NCI-H1105 (cell line): ENCODE measurements at places on chromosomes 16 and 17.

DNA sequence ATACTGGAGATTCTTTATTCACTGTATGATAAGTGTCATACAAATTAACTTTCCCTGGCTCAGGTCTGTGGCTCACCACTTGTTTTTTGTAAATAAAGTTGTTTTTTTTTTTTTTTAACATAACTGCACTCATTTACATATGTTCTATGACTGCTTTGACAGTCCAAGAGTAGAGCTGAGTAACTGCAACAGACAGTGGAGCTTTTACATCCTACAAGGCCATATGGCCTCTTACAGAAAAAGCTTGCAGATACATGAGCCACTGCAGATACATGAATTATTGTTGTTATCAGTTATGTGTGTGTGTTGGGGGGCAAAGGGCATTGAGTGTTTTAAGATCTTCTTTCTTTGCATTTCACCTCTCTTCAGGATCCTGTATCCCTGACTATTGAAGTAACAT lies 311.7 kb downstream of the BCAS3 start:
- DNase-seq: no peak

- DNase-seq: no peak
These were observed 9.3 kb downstream of the MYH4 start for GRCh38 chr17:10460062-10460461.

DNA sequence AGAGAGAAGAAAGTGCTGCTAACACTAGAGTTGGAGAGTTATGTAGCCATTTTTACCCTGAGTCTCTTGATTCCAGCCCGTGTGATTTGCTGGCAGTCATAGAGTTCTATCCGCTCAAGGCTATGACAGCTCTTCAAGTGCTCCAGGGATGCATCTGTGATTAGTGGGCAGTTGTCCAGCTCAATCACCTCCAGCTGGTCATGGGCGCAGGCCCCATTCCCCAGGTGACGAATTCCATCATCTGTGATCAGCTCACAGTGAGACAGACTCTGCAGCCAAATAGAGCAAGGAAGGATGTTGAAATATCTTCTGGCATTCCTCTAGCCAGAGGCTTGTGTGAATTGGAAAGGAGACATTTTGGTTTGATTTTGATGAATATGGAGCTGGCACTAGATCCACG lies 38.4 kb upstream of the STAC2 start:
- DNase-seq: no peak

- no peak for DNase-seq
These were observed 392.2 kb downstream of the NPIPA8 start for GRCh38 chr16:17944345-17944744.

GRCh38 chr17:27341041-27341471 lies 47.1 kb downstream of the WSB1 start:
- DNase-seq: no peak

GRCh38 chr16:89330177-89330856 lies 112.8 kb downstream of the ZNF778 start:
- DNase-seq: peak; percentile 9

GRCh38 chr16:86665319-86665675 lies 86.9 kb downstream of the FOXL1 start:
- no peak for DNase-seq

GRCh38 chr16:70675851-70676513 lies 9.9 kb downstream of the MTSS2 start:
- DNase-seq: no peak

DNA sequence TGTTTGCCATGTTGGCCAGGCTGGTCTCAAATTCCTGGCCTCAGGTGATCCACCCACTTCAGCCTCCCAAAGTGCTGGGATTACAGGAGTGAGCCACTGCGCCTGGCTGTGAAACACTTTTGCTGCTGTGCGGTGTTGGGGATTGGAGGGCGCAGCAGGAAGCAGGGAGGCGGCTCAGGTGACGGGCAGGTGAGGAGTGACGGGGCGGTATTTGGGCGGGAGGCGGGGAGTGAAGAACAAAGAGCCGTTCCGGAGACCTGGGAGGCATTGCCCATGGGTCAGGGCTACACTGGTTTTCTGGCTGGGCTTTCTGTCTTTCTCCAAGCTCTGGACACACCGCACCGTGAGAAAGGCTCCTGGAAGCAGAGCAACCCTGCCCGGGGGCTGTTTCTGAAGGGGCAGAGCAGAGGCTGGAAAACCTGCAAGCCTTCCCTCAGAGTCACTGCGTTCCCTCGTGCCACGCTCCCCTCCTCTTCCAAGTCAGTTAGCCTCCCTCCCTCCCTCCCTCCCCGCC lies 22.1 kb downstream of the CRISPLD2 start:
- DNase-seq: peak; percentile 77

DNA sequence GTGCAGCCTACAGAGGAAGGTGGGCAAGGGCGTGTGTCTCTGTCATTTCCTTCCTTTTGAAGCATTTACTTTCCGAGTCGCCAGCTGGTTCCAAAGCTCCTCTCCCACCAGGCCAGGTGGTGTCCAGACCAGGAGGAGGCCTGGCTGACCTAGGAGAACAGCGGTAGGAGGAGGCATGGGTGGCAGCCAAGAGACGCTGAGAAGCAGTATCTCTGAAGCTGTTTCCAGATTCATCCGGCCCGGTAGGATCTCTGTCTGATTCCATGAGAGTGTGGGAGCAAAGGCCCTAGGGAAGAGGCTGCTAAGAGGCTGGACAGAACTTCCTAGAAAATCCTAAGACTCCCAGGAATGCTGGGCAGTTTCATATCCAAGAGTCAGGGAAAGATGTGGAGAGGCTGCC lies 20.3 kb downstream of the MEOX1 start:
- no peak for DNase-seq

DNA sequence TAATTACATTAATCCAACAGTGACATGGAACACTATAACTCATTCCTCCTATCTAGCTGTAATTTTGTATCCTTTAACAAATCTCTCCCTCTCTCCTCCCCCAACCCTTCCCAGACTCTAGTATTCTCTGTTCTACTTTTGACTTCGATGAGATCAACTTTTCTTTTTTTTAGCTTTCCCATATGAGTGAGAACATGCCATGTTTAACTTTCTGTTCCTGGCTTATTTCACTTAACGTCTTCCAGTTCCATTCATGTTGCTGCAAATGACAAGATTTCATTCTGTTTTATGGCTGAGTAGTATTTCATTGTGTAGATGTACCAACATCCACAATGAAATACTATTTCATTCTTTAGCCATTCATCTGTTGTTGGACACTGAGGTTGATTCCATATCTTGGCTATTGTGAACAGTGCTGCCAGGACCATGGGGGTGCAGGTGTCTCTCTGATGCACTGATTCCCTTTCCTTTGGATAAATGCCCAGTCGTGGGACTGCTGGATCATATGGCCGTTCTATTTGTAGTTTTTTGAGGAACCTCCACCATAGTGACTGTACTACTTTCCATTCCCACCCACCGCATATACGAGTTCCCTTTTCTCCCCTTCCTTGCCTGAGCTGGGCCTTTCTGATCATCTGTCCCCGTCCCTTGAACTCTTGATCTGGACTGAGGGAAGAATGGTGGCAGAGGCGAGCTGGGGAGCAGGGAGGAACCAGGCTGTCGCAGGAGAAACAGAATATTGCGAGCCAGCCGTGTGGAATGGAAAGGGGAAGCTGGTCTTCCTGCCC lies 7.7 kb upstream of the CEP295NL start:
- DNase-seq: no peak

DNA sequence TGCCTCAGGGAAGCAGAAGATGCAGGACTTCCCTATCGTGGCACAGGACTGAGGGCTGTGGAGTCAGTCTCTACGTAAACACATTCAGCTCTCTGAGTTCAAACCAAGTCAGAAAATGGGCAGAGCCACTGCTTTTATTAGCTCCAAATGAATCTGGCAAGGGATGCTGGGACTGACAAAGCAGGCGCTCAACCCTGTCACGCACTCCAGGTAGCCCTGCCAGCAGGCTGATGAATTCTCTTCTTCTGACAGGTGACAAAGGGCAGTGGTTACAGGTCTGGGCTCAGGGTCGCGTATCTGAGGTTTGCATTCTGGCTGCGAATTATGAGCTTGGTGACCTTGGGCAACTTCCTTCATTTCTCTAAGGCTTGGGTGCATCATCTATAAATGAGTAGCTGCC lies 9.4 kb downstream of the RPH3AL start:
- no peak for DNase-seq

GRCh38 chr16:63426275-63426870 lies 1390.1 kb upstream of the CDH8 start:
- DNase-seq: no peak

DNA sequence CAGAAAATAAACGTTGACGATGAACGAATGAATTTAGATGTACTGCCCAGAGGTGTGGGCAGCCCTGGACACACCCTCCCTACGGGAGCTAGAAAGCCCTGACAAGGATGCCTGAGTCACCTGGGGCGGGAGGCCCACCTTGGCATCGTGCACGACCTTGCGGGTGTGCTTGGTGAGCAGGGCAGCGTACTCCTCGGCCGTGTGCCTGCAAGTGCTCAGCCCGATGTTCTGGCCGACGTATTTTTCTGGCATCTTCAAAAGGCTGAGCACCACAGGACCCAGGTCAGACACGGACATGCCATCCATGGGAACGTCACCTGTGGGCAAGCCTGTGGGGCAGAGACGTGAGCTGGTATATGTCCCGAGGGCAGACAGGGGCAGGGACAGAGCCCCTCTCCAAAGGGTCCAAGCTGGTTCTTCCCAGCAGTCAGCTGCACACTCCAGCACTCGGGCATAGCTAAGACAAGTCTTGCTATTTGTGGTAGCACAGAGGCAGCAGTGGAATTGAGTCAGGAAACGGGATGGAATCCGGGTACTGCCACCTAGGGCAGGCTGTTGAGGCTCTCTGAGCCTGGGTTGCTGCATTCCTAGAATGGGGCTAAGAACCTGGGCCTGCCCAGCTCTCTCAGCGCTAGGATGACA lies 10.8 kb downstream of the NMRAL1 start:
- no peak for DNase-seq

DNA sequence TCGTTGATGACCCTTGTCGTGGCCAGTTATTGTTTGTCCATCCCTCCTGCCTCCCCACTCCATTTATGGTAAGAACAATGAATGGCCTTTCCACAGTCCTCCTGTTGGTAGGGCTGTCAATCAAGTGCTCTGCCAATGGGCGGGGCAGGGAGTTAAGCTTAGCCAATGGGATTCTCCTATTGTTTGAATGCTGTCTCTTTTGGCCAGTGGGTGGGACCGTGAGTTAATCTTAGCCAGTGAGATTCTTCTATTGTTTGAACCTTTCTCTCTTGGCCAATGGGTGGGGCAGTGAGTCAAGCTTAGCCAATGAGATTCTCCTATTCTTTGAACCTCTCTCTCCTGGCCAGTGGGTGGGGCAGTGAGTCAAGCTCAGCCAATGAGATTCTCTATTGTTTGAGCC lies 85.4 kb downstream of the IRX3 start:
- no peak for DNase-seq

DNA sequence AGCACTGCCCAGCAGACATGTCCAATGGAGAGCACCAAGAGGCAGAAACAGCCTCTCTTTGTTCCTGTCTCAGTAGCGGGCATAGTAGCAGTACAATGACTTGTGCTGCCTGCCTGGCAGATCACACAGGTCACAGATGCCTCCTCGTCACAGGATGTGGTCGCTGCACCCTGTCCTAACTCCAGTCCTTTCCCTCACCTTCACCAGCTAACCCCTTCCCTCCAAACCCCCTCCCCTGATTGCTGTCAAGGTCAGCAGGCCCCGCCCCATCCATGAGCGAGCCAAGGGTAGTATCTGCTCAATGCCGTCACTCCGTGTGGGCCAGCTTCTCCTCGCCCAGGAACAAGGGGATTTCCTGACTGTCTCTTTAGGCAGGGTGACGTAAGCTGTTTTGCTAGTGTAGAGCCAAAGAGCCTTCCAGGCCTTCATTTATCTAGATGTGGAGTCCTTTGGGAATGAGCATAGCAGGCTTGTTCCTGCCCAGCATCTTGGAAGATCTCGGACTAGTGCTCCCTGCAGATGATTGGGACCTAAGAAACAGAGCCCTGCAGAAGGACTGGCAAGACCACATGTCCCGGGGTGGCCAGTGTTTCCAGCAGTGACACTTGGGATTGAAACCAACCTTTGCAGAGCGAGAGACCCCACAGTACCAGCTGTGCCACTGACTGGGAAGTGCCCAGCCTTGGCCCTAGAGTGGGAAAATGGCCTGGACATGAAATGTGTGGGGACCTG lies 75.9 kb upstream of the TNRC6C start:
- DNase-seq: no peak

- DNase-seq: no peak
These were observed 46.1 kb downstream of the WSB1 start for GRCh38 chr17:27339836-27340550.

DNA sequence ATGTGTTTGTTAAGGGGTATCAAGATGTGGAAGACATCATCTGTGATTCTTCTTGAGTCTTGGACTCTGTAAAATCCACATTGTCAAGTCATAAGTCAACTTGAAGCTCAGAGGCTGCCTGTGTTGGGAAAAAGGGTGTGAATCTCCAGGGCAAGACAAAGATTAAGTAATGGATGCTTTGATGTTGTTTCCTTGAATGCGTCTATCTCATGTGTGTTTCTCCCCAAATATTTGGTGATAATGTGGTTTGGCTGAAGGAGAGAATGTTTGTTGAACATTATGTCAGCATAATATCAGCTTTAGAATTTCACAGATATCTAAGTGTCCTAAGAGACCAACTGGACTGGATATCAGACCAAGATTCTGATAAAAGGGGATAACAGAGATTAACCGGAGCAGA lies 24.1 kb upstream of the KCNJ16 start:
- DNase-seq: no peak

- no peak for DNase-seq
These were observed 2.6 kb downstream of the ENO3 start for GRCh38 chr17:4953451-4953961.

DNA sequence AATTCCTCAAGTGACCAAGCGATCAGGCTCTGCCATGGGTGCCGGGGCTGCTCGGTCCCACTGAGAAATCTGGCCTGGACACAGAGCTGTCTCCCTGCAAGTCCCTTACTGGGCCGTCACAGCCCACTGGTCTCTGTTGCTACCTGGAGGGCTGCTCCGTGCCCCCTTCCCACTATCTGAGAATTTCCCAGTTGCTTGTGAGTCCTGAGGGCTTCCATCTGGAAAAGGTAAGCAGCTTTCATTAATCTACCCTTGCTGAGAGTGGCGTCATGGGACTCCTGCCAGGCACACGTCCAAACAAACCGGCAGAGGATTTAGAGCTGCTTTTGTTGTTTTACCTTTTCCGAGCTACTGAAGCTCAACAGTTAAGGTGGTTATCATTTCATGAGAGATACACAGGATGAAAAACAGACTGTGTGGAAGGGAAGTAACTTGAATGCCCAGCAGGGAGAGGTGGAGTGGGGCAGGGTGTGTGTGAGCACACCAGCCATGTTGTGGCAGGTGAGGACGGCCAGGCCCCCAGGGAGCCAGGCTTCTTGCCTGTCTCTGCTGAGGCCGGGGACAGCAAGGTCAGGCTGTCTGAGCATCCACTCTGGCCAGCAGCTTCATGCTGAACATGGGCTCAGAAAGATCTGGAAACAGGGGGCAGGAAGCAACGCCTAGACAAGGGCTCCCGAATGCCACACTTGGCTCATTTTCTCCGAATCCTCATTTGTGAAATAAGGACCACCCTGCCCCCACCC lies 50.6 kb downstream of the GTF3C1 start:
- DNase-seq: no peak

- DNase-seq: no peak
These were observed 12.3 kb upstream of the MC1R start for GRCh38 chr16:89906140-89907025.

GRCh38 chr16:54952195-54952594 lies 21.5 kb downstream of the IRX5 start:
- DNase-seq: no peak

- no peak for DNase-seq
These were observed 18.9 kb downstream of the GNGT2 start for GRCh38 chr17:49191409-49191916.
